Vagina (tissue), 2 donors: ENCODE measurements at places on chromosomes 4 and X. TPM values are rescaled to one million over a fixed set of nuclear protein-coding genes. Genes with fewer than 3 reads are reported as not detected.

DNA sequence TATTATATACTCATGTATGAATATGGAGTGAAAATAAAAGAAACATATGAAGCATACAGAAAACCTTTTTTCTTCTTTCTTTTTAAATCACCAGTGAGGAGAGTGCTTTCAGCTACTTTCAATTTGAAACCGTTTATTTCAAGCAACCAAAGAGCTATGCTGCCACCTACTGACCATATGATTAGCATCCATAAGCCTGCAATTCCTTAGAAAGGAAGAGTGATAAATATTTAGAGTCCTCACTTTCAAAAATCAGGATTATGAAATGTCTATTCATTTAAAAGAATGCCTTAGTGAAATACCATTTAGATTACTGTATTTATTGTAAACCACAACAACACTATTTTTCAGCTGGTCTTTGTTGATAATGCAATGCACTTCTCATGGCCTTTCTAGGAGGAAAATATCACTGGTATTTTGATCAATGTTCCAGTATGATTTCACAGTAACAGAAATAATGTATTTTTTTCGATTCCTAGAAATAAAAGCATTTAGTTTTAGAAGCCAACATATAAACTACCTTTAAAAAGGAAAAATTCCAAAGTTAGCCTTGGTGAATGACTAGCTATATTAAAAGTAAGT lies 667.6 kb downstream of the PCDH18 start:
- no peak for DNase-seq
- H3K4me1 ChIP-seq = no peaks in the 10 kb centered on the region
- no peaks in the 10 kb centered on the region for H3K36me3 ChIP-seq

DNA sequence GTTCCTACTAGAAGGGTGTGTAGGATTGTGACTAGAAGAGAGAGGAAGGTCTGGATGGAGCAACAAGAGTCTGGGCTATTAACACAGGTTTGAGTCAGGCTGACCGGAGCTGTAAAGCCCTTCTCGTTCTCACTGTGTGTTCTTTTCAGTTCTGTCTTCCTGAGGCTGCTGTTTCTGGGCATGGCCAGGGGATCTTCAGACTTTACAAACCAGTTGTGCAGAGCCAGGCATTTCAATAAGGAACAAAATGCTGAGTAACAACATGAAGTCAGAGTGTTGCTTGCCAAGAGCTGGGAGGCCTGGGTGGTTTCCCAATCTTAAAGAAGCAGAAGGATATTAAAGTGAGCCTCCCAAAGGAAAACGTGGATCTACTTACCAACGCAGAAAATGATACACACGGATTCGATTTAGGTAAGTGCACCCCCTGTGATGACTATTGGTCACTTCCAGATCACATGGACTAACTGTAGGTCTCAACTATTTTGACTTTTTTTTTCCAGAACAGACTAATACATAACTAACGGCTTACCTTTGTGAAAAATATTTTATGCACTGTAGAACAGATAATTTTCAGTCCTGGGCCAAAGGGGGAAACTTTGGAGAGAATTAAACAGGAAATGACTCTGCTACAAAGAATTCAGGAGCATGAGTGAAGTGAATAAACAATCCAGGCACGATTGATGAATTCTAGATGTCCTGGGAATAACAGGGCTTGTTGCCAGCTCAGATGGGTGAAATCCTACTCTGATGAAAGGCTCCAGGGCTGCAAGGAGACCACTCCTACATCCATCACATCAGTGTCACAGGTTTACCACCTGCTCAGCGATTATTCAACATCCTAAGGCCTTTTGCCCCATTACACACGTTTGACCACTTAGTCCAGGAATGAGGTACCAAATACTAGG lies 94.5 kb downstream of the ANXA3 start:
- no peaks in the 10 kb centered on the region for H3K27me3 ChIP-seq
- H3K4me3 ChIP-seq = peak overlapping the region; percentile 11
- no peaks in the 10 kb centered on the region for H3K36me3 ChIP-seq
- H3K27ac ChIP-seq = peak overlapping the region; percentile 74

DNA sequence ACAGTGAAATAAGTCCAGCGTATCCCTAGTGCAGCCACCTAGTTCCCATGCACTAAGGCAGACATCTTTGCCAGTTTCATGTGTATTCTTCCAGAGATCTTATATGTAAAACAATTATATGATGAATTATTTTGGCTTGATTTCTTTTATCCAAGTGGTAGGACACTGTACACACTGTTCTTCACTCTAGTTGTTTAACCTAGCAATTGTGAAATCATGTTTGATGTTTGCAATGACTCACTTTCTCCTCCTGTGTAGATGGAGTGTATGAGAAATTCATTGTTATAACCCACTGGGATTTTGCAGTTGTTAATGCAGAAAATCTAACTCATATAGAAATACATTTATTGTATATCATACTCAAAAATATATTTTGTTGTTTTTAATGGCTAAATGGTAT lies 17.5 kb upstream of the TBC1D1 start:
- no peaks in the 10 kb centered on the region for H3K4me1 ChIP-seq
- no peaks in the 10 kb centered on the region for H3K27me3 ChIP-seq
- H3K36me3 ChIP-seq = no peaks in the 10 kb centered on the region
- H3K27ac ChIP-seq = no peak overlapping the region
- no peak for DNase-seq

Gene ENPEP
- total RNA-seq = 5.2 TPM

DNA sequence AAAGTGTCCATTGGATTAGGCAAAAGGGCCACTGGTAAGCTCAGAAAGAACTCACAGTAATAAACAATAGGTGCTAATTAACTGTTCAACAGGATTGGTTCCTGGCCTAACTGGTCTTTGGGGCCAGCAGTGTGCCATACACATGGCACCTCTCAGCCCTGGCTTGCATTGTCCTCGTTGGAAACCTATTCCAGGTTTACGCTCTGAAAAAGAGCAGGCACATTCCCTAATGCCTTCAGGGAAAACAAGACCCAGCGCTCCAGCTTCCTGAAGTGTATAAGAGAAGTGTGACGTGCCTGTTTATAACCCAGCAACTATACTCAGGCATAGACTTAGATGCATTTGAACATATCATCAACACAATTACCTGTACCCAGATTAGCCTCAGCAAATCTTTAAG lies 51.9 kb upstream of the RBM47 start:
- H3K36me3 ChIP-seq = no peaks in the 10 kb centered on the region
- H3K27ac ChIP-seq = no peak overlapping the region
- H3K4me3 ChIP-seq = no peak overlapping the region
- H3K4me1 ChIP-seq = no peaks in the 10 kb centered on the region
- no peaks in the 10 kb centered on the region for H3K27me3 ChIP-seq

DNA sequence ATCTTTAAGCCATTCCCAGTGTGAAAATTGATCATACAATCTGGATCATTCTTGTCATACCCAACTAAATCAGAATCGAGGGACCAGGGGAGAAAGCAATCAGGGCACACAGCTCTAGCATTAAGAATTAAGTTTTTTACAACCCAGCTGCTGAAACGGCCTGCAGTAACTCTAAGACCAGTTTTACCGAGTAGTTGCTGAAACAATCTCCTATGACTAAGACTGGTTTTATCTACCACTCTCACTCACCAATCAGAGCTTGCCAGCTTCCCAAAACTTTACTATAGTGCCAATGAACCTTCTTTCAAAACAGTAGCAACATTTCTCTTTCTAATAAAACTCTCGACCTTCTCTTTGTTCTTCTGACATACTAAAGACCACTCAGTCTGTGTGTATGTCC lies 2.8 kb upstream of the SAP30 start:
- peaks cover 29% of the 10 kb centered on the region for H3K4me1 ChIP-seq
- no peak overlapping the region for H3K27ac ChIP-seq
- no peaks in the 10 kb centered on the region for H3K27me3 ChIP-seq
- H3K36me3 ChIP-seq = no peaks in the 10 kb centered on the region

DNA sequence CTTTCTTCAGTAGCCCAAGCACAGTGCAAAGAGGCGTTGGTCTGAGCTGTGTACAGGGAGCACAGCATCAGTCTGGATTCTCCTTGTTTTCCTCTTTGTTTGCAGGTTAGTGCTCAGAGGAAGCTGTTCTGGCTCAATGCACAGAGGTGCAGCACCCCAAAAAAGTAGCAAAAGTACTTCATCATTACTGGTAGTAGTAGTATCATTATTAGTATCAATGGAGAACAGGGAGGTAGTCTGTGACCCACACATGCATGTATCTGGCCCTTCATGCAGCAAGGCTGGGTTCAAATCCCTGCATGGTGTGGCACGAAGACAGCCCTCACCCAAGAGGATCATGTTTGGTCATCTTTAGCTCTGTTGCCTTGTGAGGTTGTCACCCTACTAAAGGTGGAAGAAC lies 68.7 kb downstream of the CXXC4 start:
- H3K4me3 ChIP-seq = no peak overlapping the region
- H3K36me3 ChIP-seq = no peaks in the 10 kb centered on the region
- H3K27me3 ChIP-seq = no peaks in the 10 kb centered on the region
- no peak overlapping the region for H3K27ac ChIP-seq
- no peak for DNase-seq

DNA sequence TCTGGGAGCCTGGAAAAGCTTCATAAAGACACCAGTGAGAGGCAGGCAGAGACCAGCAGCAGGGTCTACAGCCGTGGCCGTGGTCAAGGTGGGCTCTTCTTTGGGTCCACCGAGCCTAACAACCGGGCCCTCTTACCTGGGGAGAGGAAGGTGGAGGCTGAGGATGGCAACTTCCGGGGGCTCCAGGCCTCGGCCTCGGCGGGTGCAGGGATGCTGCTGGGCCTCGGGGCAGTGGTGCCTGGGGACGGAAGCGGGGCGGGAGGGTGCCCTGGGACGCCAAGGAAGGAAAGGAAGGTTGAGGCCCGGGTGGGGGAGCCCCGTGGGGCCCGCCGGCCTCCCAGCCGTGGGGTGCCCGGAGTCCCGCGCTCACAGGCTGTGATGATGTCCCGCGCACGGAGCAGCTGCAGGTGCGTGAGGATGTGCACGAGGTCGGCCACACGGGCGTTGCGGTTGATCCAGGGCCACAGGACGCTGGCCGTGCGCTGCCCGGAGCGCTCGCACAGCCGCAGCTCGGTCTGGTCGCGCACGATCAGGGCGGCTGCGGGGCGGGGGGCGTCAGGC lies 561 bp downstream of the IRAK1 start:
- no peaks in the 10 kb centered on the region for H3K27me3 ChIP-seq
- H3K4me1 ChIP-seq = peaks cover 27% of the 10 kb centered on the region
- peak overlapping the region; percentile 57 for H3K4me3 ChIP-seq
- no peak for DNase-seq

Gene POF1B
- 18.7 TPM for total RNA-seq

Gene MANBA
- total RNA-seq = 35.8 TPM

Gene GABRG1
- not detected for total RNA-seq

DNA sequence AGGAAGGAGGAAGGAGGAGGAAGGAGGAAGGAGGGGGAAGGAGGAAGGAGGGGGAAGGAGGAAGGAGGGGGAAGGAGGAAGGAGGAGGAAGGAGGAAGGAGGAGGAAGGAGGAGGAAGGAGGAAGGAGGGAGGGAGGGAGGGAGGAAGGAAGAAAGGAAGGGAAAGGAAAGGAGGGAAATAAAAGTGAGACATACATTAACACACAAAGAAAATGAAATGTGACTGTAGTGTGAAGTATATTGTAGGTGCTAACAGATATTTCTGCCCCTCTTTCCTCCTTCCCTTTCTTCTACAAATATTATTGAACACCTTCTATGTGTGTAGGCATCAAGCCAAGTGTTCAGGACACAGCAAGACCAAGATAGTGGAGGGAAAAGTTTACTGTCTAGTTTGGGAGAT lies 26.4 kb upstream of the PROM1 start:
- no peaks in the 10 kb centered on the region for H3K36me3 ChIP-seq
- no peaks in the 10 kb centered on the region for H3K27me3 ChIP-seq
- no peak overlapping the region for H3K27ac ChIP-seq

Gene SSX1
- total RNA-seq = not detected

GRCh38 chrX:102712981-102713625 lies 855 bp downstream of the GPRASP2 start:
- peak overlapping the region; percentile 62 for H3K4me3 ChIP-seq
- DNase-seq = no peak
- peak overlapping the region; percentile 82 for H3K27ac ChIP-seq
- no peaks in the 10 kb centered on the region for H3K4me1 ChIP-seq
- H3K36me3 ChIP-seq = no peaks in the 10 kb centered on the region
- H3K27me3 ChIP-seq = no peaks in the 10 kb centered on the region

Gene TCEAL6
- 1.7 TPM for total RNA-seq

DNA sequence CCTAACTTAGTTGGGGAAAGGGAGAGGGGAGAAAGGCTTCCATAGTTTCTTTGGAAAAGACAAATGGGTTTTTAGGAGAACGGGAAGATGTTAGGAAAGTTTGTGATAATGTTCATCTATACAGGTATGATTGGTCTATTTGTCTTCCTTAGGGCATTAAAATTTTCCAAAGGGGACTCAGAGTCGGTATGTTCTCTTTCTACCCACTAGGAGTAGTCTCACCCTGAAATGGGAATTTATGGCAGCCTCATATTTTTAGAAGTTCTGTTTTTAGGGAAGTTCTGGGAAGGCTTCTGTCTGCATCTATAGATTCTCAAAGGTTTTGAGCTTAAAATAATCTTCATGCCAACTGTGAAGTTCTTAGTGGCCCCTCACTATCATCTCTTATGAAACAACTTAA lies 637.3 kb downstream of the ADGRL3 start:
- no peak overlapping the region for H3K4me3 ChIP-seq
- no peak overlapping the region for H3K27ac ChIP-seq
- DNase-seq = no peak

Gene IQCM
- total RNA-seq = not detected

DNA sequence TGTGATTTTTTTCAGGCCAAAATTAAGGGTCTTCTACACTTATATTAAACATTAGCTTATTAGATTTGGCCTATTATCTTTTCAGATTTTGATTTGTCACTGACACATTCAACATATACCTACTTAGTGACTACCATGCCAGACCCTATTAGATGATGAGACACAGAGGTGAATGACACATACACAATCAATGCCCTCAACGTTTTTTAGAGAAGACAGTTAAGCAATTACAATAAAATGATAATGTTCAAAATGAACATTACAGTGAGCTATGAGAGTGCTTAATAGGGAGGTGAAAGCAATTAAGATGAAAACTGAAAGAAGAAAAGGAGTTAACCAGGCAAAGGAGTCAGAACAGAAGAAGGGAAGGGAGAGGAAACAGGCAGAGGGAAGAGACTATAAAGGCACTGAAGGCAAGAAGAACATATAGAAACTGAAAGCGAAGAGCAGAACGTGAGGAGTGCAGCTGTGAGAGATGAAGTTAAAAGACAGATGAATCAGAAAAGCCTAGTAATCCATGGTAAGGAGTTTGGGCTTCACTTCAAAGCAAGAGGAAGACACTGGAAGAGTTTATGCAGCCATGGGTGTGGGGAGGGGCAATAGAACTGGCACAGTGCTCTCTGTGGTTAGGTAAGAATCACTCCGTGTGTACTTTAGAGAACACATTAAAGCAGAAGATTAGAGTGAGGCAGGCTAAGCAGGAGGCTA lies 119.0 kb downstream of the REELD1 start:
- H3K4me3 ChIP-seq = no peak overlapping the region
- H3K36me3 ChIP-seq = no peaks in the 10 kb centered on the region
- no peaks in the 10 kb centered on the region for H3K4me1 ChIP-seq
- no peak for DNase-seq

Gene GK
- 7.6 TPM for total RNA-seq

DNA sequence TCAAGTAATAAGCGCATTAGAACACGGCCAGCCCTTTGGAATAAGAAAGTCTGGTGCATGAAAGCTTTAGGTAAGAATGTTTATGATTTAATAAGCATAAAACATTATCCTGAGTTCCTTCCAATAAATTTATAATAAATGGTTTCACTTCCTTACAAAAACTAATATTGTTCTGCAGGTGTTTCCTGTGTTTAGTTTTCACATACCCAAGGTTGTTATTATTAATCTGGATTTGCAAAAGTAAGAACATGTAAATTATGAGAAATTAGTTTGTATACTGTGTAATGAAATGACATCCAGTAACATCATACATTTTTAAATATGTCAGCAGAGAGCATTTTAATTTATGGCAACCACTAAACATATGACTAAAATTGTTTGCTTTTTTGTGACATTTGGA lies 72.1 kb downstream of the BANK1 start:
- no peaks in the 10 kb centered on the region for H3K36me3 ChIP-seq
- no peak overlapping the region for H3K27ac ChIP-seq
- no peak overlapping the region for H3K4me3 ChIP-seq
- no peaks in the 10 kb centered on the region for H3K4me1 ChIP-seq
